ENCODE measurements at places on chromosomes 7 and 10. TPM values are rescaled to one million over a fixed set of nuclear protein-coding genes. Genes with fewer than 3 reads are reported as not detected.
A peak's percentile ranks its signal among the peaks of the same experiment; 100 is the strongest.

GRCh38 chr7:149031353-149031910, 3.1 kb upstream of the PDIA4 start:
- no peak for DNase-seq

DNA sequence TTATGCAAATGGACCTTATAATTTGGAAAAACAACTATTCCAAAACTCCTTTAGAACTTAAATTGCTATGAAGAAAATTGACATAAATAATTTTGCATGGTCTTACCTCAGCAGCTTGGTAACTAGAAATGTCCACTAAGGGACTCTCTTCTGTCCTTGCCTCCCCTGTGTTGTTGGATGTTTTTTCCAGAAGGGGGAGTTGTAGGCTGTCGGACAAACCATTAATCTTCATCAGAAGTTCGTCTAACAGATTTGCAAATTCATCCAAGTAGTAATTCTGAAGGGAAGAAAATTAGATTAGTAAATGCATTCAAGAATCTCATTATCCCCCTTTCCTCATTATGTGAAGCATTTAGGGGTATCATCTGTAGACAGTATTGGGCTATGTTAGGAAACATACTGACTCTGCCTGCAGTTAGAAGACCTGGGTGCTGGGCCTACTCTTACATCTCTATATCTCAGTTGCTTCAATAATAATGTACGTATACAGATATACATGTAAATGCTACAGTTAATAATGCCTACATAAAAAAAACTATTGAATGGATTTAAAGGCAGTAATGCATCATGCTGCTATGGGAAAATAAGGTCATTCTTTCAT, 155.6 kb downstream of the PKD1L1 start:
- DNase-seq, result no peak

DNA sequence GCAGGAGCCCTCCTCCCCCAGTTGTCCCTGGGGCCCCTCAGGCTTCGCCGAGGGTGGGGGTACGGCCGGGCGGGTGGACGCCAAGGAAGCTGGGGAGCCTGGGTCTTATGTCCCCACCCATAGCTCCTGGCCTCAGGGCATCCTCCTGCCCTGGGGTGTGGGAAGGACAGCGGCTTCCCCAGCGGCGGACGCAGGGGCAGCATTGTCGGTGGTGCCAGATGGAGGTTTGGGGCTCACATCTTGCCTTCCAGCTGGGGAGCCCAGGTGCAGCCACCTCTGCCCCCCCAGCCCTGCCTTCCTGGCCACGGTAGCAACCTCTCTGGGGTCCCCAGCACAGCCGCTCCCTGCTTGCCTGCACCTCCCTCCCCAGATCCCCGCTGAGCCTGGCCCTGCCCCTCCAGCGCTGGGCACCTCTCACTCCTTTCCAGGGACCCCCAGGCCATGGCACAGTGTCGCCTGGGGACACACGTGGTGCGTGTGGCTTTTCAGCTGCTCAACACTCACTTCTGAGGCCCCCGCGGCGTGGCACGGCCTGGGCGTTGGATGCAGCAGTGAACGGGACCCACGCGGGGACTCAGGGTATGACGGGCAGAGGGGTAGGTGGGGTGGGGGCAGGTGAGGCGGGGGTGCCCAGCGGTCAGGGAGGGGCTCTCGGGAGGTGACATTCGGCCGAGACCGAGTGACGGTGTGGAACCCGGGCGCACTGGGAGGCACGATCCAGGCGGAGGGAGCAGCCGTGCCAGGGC, 53.1 kb downstream of the UNCX start:
- DNase-seq, result peak; percentile 78

- no peak for DNase-seq
These were observed 109.5 kb upstream of the GATA3 start for GRCh38 chr10:7945034-7945433.

DNA sequence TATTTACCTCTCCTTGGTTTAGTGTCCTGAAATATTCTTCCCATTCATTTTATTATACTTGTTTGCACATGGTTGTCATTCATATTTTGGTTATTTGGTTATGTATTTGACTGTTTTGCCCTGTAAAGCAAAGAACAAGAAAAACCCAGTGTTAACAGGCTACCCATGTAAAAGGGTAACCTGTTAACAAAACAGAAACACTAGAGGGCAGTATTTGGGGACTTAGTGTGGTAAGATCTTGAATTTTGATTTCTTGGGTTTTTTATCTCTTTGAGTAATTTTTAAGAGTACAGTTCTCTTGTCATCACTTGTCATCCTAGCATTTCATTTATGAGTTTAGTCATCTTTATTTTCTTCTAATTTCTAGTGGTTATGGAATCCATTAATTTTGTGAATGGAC, 51.3 kb downstream of the POLL start:
- DNase-seq, result no peak

GRCh38 chr10:58755340-58755610, 242.6 kb downstream of the BICC1 start:
- DNase-seq, result no peak

DNA sequence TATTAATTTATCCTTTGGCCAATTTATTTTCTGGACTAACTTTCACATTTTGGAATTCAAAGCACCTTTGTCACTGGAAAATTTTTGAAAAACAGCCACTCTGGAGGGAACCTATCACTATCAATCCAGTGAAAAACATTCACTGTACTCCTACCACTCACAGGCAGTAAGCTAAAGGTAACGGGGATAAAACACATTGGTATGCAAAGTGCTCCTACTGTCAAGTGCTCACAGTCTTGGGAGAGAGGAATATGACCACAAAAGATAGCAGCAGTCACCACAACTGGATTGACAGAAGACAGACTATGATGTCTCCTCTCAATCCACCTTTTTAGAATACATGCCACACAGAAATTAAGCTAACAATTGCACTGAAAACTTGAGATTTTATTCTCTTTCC, 13.3 kb downstream of the GSAP start:
- no peak for DNase-seq

GRCh38 chr10:4894335-4894734, 68.3 kb downstream of the AKR1E2 start:
- no peak for DNase-seq

- DNase-seq, result peak; percentile 50
These were observed 341.7 kb downstream of the DNAJB6 start for GRCh38 chr7:157678501-157678900.

- peak; percentile 78 for DNase-seq
These were observed 167.5 kb downstream of the NRF1 start for GRCh38 chr7:129778770-129779601.

GRCh38 chr7:131883769-131884168, 327.3 kb upstream of the PODXL start:
- no peak for DNase-seq

DNA sequence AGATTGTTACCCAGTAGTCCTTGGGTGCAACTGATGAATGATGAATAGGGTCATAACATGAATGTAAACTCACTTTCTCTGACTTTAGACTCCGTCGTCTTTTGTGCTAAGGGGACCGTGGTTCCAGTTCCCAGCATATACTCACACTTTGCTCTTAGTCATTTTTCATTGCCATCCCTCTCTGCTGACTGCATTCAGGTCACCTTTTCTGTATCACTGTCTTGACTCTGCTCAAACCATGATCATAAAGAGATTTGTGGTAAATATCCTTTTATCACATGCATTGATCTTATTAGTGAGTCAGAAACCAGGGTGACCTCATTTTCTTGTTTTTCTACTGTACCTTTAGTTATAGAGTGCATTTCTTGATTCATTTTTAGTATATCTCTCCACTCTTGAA, 141.1 kb upstream of the AGR3 start:
- DNase-seq, result no peak

- DNase-seq, result peak; percentile 78
These were observed 93.7 kb upstream of the DNAAF5 start for GRCh38 chr7:632831-633210.

GRCh38 chr10:103811463-103811862, 43.9 kb downstream of the SH3PXD2A start:
- no peak for DNase-seq

GRCh38 chr10:21336476-21337170, 188.9 kb downstream of the SKIDA1 start:
- DNase-seq, result peak; percentile 83

- no peak for DNase-seq
These were observed 4.7 kb downstream of the CACNB2 start for GRCh38 chr10:18144928-18145327.

GRCh38 chr7:5354460-5355232, 69.0 kb downstream of the TNRC18 start:
- no peak for DNase-seq

DNA sequence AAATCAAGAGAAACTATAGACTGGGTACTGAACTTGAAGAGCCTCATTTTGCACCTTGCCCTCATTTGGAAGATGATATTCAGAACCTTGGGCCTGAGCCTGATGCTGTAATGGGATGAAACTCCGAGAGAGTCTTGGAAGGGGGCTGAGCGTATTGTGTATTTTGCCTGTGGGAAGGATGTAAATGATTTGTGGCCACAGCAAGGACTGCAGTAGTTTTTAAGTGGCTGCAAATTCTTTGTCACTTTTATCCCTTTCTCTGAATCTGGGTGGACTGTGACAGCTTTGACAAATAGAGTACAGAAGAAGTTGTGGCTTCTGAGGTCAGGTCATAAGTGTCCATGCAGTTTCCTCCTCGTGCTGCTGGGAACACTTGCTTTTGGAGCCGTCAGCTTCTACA, 221.2 kb downstream of the ADRA2A start:
- no peak for DNase-seq

DNA sequence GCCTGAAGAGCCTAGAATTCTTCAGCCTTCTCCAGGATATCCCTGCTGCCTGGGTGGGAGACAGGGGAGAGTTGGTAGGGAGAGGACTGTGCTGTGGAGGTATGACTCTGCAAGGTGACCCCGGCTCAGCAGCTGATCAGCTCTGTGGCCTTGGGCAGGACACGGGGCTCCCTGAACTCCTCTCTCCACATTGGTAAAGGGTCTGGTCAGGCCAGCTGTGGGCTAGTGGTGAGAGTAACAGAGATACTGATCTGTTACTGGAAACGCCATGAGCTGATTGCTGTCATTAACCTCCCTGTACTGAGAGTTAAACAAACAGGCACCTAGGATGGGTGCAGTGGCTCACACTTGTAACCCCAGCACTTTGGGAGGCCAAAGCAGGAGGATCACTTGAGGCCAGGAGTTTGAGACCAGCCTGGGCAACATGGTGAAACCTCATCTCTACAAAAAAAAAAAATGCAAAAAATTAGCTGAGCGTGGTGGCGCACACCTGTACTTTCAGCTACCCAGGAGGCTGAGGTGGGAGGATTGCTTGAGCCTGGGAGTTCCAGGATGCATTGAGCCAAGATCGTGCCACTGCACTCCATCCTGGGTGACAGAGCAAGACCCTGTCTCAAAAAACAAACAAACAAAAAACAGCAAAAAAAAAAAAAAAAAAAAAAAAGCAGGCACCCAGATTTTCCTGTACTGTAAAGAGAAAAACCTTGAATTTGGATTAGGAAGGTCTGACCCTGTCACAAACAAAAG, 151.5 kb downstream of the CUX1 start:
- DNase-seq, result peak; percentile 51

DNA sequence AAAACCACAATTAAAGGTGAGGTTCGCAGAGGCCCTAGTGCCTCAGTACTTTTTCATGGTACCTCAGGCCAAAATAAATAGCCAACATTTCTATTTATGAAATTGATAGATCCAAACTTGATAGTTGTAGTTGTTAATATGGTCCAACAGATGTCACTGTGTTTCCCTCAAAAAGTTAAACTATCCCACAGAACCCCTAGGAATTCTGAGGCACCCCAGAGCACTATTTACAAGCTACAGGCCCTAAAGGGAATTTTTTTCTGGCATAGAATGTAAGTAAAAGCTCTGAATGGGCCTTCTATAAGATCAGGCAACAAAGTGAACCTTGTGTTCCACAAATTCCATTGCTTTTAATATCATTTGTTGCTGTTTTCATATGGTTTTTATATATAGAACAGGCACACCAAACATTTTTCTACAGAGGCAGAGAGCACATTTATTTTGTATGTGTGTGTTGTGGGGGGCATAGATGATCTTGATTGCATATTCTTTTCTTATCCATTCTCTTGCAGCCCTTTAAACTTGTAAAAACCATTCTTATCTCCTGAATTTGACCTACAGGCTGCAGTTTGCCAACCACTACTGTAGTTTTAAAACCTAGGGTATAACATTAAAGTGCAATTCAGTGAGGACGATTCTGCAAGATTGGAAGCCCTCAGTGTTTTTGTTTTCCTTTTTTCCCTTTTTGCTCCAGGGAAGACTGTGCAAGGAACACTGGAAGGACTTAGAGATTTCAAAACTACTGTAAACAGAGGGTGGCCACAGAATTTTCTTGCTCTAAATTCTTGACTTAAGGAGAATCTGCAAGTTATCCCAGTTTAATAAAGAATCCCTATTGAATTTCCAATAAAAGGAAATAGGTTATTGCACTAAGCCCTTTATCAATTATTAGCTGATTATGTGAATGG, 3.5 kb upstream of the ARL4A start:
- no peak for DNase-seq

GRCh38 chr7:156753630-156754029, 113.1 kb downstream of the RNF32 start:
- DNase-seq, result no peak

GRCh38 chr7:106793015-106793975, 71.8 kb upstream of the PIK3CG start:
- no peak for DNase-seq

DNA sequence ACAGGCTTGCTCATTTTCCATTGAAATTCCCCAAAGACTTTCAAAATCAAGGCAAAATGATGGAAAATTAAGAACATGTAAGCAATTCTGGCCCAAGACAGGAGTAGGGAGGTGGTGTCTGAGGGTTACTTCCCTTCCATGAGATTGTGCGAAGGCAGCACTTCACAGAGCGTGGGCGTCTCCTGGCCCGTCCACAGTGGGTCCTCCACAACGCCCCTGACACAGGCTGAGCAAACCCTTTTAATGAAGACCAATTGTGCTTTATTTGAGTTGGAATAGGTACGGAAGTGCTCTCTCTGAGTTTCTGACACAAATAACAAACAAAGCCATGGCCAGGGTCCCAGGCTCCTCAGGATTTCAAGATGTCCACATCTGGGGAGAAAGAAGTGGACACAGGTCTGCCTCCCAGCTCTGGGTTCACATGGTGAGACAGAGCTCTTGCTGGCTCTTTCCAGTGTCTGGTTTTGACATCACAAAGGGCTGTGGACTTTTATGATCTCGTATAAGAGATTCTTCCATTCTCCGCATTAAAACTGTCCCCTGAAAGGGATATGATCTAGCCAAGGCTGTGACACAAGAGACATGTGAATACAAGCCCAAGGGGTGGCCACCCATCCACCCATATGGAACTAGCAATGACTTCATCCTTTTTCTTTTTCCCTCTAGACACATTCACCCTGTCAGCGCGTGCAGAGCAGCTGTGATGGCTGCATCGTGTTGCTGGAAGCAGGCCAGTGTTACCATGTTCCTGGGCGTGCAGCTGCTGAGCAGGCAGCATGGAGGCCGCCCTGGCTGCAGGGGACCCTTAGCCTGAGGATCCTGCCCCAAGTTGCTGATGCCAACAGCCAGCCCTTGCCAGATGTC, 145.6 kb downstream of the ADAM12 start:
- no peak for DNase-seq

FAM25A gene
- total RNA-seq, result not detected

BAZ1B gene
- 43.5 TPM for total RNA-seq

WNT8B gene
- not detected for total RNA-seq

GRID1 gene
- total RNA-seq, result 4.4 TPM

LFNG gene
- total RNA-seq, result 16.5 TPM

CFAP43 gene
- total RNA-seq, result 0.24 TPM

GJD4 gene
- not detected for total RNA-seq

EGR2 gene
- total RNA-seq, result 3.0 TPM

NPY4R2 gene
- not detected for total RNA-seq

SLC26A3 gene
- not detected for total RNA-seq

KLF14 gene
- total RNA-seq, result 0.10 TPM

SLC39A12 gene
- total RNA-seq, result 0.32 TPM
